Stimulated activated CD8-positive, alpha-beta memory T cell treated with anti-CD3 and anti-CD28 coated beads, Interleukin-4, amount 100 ng/mL, for 1 hour (primary cell): ENCODE measurements at places on chromosomes 3 and 15.

DNA sequence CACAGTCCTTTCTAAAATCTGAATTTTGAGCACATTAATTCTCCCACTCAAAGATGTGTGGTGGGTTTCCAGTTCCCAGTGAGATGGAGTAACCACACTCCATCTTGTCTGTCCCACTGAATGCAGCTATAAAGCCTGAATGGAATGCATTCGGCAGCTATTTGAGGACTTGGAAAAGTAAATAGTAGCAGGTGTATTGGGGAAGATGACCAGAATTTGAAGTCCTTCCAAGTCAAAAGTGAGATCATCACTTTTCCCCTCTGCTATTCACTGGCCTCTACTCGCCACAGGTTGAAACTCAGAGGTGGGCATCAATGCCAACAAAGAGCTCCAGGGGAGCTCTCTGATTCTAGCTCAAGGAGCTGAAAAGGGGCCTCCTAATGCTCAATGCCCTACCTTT lies 8.1 kb upstream of the GNB5 start:
- no peak for DNase-seq

- DNase-seq = no peak
Measured at GRCh38 chr3:185981621-185982020, 43.8 kb upstream of the TRA2B start.

DNA sequence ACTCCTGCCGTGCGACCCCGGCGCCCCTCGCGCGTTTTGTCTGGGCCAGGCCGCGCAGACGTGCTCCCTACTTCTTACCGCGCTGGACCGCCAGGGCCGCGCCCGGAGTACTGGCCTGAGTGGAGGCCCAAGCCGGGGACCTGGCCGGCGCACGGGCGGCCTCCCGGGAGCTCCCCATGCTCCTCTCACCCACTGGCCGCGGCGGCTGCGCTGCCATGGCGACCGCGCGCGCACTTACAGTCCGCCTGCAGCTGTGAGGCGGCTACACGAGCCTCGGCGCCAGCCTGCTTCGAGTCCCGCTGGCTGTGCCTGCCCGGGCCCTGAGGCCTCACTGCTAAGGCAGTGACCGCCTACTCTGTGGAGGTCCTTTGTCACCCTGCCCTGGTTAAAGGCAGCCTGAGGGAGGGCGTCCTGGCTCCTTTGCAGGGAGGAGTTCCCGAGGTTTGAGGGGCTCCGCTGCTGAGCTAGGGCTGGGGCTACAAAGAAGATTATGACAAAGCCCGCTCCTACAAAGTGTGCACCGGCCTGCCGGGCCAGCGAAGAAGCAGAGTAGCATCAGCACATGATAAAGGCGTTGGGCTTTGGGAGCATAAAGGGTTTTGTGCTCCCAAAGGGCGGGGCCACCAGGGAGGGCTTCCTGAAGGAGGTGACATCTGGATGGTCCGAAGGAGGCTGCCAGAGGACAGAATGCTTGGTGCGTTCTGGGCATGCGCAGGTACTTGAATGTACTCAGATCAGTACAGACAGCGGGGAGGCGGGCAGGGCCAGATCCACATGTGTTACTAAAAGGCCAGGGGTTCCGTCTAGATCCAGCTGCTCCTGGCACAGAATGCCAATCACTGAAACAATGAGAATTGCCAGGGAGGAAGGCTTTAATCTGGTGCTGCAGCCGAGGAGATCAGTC lies at the start of the genes LRRC34 and LRRIQ4:
TSS of gene LRRC34 (minus strand) at position 573 of the 904 bp plus-strand sequence. CDS start at position 217, 356 bp downstream.
TSS of gene LRRIQ4 (plus strand) at position 539 of the 904 bp plus-strand sequence. CDS start 9,052 bp downstream, outside the sequence.
- DNase-seq = no peak

DNA sequence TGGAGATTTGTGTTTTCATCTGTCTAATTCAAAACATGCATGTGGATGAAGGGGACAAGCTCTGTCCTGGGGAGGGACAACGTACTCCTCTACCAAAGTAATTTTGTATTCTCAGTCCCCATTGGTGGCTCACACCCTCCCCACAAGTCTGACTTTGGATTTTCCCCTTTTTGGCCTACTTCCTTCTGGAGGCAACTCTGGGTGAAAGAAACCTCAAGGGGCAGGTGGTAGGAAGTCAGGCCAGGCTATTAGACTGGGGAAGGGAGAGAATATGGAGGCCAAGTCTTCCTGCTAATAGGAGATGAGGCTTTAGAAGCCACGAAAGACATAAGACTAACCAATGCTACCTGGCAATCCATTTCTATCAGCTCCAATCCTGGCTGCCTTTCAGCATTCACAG lies 124.9 kb upstream of the RASGRP1 start:
- no peak for DNase-seq

DNA sequence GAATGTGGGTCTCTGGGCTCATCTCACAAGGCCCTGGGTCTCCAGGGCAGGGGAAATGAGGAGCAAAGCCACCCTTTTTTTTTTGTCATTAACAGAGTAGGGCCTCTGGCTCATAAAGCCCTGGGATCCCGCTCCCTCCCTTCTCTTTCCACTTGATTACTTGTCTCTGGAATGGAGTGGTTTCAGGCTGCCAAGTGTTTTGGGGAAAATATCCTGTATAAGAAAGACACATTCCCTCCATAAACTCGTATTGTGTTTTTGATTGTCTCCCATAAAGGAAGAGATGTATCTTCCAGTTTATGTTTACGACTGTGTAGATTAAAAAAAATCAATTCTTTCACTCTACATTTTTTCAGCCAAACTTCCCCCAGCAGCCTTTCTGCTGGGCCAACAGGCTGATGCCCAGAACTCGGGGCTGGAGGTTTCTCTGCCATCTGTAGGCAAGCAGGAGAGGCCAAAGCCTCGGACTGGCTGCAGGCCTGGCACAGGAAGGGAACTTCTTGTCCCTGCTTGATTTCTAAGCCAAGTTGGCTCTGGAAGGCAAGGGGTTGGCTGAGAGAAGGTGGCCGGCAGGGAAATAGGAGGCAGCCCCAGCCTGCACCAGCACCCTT lies 49.4 kb upstream of the INSYN1 start:
- no peak for DNase-seq
